ENCODE measurements at places on chromosomes 16 and 17.

- peak; percentile 51 for DNase-seq
These were observed 273.1 kb upstream of the CCL2 start for GRCh38 chr17:33981711-33982601.

DNA sequence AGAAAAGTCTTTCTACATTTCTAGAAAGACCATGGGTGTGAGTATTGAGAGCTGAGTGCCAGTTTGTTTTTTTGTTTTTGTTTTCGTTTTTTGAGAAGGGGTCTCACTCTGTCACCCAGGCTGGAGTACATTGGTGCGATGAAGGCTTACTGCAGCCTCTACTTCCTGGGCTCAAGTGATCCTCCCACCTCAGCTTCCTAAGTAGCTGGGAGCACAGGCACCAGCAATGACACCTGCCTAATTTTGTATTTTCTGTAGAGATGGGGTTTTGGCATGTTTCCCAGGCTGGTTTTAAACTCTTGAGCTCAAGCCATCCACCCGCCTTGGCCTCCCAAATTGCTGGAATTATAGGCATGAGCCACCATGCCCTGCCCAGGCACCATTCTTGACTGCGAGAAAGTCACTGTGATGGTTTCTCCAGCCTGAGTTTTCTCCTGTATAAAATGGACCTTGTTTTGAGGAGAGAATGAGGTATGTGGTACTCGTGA lies 673.8 kb downstream of the MAF start:
- DNase-seq, result no peak

DNA sequence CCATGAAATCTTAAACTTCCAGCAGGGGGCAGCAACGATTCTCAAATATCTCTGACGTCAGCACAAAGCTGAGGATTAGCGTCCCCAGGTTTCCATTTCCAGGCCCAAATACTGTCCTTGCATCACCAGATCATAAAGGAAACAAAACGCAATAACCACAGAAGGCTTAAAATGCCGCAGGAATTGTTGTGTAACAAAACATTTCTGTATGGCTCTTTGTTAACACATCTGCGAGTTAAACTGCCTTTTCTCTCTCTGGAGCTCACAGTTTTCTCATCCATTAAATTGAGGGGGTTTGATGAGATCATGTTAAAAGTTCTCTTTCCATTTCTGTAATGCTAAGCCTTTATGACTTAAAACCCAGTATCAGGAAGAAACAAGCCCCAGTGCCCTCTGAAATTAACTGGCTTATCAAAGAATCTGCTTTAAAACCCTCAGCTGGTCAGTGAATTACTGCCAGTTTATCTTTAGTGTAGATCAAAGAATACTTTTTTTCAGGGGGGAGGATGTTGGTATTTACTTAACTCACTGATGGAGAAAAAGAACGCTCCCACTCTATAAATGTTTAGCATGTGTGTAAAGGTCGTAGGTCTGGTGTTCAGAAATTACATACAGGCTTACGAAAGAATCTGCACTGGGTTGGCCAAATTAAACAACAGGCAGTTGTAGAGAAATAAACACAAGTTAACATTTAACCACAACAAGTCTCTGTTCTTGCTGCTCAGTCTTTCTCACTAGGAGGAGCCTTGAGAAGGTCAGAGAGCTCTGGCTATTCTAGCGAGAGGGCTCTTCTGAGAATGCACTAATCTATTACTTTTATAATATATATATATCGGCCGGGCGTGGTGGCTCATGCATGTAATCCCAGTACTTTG lies 10.6 kb upstream of the TERF2 start:
- peak; percentile 95 for DNase-seq

DNA sequence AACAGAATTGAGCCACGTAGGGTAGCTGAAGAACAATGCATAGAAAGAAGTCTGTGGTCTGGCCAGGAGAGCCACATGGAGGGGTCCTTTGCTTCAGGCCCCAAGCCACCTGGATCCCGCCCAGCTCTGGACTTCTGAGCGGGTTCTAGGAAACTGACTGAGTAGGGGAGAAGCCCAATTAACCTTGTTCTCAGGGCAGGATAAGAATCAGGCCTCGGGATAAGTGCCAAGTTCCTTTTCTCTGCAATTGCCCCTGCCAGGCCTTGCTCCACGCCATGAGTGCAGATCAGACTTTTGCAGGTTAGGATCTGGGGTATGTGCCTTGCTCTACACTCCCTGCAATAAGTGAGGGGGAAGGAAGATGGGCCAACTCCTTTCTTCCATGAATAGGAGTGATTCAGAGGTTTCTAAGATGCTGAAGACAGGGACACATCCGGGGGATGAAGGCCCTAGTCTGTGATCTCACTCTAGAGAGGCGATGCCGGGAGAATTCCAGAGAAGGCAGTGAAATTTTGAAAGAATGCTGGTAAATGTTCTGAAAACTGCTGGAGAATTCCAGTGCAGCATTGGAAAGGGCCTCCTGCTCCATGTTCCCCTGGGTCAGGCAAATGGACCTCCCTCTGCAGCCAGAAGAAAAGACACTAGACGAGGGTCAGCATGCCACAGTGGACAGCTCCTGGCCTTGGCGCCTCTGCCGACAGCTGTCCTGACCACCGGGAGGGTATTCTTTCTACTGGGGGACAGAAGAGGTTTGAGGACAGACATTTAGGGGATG lies 5.8 kb downstream of the NEUROD2 start:
- peak; percentile 42 for DNase-seq

GRCh38 chr17:10197362-10197720 lies 1.1 kb downstream of the GAS7 start:
- no peak for DNase-seq

DNA sequence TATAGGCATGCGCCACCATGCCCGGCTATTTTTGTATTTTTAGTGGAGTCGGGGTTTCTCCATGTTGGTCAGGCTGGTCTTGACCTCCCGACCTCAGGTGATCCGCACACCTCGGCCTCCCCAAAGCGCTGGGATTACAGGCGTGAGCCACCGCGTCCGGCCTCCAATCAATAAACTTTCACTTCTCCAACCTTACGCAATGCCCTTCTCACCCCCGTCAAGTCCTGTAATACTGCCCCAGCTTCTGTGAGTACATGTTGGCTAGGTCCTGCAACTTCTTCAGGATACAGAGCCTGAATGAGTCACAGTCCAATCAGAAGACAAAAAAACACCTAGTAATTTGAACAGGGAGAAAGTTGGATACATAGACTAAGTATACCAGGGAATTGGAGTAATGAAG lies 47.1 kb upstream of the PHOSPHO1 start:
- DNase-seq, result no peak

- DNase-seq, result no peak
These were observed 462.0 kb downstream of the HS3ST3B1 start for GRCh38 chr17:14762736-14763479.

- DNase-seq, result peak; percentile 62
These were observed at the start of gene OR1F1 for GRCh38 chr16:3187798-3188674. OR1F1 (plus strand) TSS chr16:3188204.

DNA sequence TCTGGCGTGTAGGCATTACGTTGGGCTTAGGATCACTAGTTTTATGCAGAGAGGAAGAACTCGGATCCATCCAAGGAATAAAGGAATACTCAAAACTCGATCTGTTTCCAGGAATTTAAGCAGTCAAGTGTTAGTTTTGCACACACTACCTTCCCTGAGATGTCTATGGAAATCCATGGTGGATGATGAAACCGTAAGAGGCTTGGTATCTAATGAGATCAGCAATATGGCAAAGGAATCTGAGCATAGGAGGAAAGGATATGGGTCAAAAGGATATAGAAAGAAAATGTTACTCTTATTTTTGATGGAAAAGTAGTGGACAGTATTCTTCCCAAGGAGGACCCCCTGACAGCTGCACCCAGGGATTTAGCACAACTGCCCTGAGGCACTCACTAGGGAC lies 59.6 kb downstream of the SMG6 start:
- no peak for DNase-seq

DNA sequence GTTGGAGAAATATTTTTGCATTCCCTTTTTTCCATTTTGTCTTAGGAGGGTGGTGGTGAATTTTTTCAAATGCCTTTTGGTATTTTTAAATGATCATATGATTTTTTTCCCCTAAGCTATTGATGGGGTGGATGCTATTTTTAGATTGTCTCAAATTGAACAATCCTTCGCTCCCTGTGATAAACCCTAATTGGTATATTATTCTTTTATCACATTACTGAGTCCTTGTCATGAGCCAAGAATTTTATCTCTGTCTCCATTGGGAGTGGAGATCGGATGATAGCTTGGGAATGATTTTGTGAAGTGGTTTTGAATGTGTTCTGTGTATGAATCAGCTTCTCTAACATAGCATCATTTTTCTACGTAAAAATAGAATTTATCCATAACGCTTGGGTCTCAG lies 15.4 kb downstream of the NECAB2 start:
- DNase-seq, result no peak

GRCh38 chr17:11369575-11369974 lies 128.6 kb downstream of the SHISA6 start:
- DNase-seq, result no peak

GRCh38 chr17:46976626-46977270 lies 2.3 kb downstream of the RPRML start:
- no peak for DNase-seq

DNA sequence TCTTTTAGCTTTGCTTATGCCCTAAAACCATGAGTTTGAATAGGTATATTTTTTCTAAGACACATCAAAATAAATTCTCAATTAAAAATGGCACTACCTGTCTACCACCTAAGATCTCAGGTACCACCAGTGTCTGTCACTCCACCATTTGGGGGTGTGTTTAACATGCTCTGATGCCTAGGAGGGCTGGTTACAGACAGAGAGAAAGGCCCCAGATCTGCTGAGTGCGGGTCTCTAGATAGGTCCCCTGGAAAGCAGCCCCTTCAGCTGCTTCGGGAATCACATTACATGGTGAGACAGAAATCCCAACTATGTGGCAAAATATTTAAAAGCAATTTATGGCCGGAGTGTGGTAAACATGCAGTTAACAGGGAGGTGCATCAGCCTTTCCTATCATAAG lies 653 bp upstream of the VAC14 start:
- DNase-seq, result no peak

- DNase-seq, result no peak
These were observed 33.7 kb upstream of the MFSD6L start for GRCh38 chr17:8832711-8833352.

DNA sequence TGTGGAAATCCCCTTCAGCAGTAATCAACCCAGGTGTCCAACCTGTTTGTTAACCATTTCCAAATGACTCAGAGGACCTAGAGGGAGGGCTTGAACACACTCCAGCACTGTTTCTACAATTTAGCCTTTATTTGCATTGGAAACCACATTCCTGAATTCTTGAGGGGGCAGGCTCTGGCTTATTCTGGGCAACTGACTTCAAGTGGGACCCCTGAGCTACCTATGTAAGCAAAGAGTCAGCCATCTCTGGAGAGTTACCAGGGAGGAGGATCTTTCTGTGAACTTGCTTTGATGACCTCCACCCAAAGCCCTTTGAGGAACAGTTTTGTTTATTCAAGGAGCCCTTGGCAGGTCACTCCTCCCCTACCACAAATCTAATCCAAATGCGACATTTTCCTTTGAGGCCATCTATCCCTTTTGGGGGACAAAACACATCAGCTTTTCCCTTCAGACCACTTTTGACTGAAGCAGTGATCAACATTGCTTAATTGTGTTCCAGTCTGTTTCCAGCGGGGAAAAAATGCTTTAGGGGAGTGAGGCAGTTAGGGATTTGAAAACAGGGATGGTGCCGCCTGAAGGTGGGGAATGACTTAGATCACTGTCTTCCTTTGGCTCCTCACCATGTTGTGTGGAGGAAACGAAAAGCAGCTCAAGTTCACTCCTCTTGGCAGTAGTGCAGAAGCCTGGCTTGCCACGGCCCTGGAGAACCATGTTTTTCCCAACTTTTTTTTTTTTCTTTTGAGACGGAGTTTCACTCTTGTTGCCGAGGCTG lies 46.2 kb downstream of the TUBD1 start:
- DNase-seq, result peak; percentile 89

DNA sequence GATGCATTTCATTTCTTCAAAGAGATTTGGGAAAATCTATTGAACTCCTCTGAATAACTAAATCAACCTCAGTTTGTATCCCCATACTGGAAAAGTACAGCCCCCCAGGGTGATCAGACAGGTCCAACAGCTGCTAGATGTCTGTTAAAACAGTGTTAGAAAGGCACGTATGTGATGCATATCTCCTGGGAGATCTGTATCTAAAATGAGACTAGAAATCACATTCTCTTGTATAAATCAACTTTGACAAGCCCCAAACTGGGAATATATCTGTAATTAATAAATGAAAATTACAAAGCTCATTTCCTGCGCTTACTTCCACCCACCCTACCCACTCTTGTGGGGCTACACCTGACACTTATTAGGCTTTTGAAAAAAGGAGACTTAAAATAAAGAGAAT lies 3.8 kb upstream of the KIF2B start:
- no peak for DNase-seq

- DNase-seq, result no peak
These were observed 47.0 kb downstream of the RHOT1 start for GRCh38 chr17:32189343-32189742.
